Coronary artery (tissue), 2 donors: ENCODE measurements at places on chromosomes 12 and 14.

DNA sequence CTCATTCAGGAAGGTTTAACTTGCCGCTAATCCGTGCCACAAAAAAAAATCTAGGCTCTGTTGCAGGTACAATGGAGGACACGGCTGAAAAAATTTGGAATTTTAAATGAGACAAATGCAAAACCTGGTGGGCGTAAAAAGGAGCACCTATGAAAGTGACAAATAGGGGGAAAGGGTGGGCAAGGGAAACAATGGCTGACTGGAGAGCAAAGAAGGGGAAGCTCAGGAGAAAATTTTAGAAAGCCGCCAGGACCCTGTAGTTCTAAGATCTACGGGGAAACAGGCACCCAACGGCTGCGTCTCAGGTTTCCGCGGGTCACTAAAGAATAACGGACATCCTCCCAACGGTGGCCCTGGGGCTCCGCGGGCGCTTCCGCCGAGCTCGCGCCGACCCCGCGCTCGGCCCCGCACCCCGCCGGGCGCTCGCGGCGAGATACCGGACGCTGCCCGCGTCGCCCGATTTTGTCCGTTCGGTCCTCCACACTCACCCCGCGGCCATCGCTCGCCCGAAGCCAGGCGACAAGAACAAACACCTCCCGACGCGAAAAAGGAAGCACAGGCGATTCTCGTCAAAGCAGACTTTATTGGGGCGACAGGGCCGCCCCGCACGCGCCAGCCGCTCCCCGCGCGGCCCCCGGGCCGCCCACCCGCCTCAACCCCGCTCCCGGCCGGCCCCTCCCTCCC is 1.1 kb upstream of the YY1 start:
- DNase-seq, result no peak

DNA sequence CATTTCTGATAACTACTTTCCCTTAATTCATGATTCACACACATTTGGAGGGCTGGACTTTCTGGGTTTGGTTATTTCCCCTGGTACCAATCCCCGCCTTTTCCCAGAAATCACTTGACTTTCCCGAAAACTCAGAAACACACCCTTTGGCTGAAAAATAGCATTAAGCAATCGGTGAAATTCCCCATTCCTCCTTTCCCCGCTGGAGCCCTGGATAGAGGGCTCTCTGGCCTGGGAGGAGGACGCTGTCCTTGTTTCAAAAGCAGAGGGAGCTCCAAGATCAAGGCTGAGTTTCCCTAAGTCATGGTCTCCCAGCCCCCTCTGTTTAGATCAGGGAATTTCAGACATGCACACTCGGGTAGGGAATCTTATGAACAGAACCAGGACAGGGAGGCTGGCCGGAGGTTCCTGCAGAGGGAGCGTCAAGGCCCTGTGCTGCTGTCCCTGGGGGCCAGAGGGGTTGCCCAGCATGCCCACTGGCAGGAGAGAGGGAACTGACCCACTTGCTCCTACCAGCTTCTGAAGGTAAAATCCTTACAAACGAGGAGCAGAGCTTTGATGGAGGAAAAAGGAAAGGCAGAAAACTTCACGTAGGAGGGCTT is at the start of gene C1S:
C1S (plus strand) TSS at position 366 of the 602 bp plus-strand sequence. CDS start 1,195 bp downstream, outside the sequence.
- DNase-seq, result peak; percentile 94

DNA sequence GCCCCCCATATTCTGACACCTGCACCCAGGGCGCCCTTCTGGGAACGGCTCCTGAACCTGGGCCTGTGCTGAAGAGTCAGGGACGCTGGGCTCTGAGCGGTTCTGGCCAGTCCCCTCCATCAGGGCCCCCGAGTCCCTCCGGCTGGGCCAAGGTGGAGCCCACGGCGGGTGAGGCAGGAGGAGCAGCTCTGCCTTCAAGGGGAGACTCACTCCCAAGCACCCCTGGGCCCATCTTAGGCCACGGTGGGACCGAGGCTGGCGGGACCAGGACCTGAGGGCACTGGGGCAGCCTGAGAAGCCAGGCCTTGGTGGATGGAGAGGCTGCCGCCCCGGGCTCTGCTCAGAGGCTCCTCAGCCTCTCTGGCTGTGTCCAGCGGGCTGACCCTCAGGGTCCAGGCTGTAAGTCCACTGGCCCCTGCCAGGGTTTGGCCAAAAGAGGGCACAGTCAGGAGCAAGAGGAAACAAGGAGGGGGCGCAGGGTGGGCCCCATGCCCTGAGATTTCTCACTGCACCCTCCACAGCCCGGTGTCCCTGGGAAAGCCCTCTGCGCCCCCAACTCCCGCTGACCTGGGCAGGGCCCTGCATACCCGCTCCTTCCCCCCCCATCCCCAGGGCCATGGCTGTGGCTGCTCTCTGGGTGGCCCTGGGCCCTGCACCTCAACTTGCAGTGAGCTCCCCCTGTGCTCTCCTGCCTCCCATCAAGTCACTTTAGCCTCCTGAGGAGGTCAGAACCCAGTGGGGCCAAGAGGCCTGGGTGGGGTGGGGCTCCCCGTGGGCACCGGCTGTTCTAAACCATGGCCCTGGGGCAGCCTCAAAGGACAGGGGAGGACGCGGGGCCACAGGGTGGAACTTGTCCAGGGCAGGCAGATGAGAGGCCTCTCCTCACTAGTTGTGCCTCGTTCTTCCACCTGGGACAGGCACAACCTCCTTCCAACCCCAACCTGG is 266.4 kb upstream of the SFSWAP start:
- DNase-seq, result no peak

- no peak for DNase-seq
Observed at GRCh38 chr14:63673886-63674497, 32.3 kb upstream of the WDR89 start.

GRCh38 chr12:76029982-76030340 is 1.6 kb downstream of the PHLDA1 start:
- DNase-seq, result no peak

- DNase-seq, result no peak
Observed at GRCh38 chr12:19518209-19518608, 78.9 kb downstream of the AEBP2 start.

DNA sequence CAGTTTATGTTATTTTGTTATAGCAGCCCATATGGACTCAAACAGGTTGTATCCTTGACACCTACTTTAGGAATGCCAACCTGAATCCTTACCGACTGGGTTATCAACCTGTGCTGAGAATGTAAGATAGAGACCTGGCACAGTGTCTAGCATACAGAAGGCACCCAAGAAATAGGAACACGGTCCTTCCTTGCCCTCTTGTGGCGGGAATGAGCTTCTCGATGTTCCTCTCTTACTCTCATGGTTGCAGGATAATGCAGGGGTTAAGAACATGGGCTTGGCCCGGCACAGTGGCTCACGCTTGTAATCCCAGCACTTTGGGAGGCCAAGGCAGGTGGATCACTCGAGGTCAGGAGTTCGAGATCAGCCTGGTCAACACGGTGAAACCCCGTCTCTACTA is 6.5 kb downstream of the C12orf43 start:
- DNase-seq, result no peak

DNA sequence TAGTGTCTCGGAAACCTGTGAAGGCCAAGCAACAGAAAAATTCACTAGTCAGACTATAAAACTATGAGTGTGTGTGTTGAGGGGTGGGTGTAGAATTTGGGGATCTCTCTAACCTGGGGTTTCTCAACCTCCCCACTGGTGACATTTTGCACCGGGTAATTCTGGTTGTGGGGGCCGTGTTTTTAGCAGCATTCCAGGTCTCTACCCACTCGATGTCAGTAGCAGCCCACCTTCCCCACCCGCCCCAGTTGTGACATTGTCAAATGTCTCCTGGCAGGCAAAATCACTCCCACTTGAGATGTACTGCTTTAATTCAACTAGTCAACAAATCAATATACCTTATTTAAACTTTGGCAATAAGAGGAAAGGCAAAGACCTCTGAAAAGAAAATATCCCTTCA is 4.1 kb downstream of the GCN1 start:
- no peak for DNase-seq

DNA sequence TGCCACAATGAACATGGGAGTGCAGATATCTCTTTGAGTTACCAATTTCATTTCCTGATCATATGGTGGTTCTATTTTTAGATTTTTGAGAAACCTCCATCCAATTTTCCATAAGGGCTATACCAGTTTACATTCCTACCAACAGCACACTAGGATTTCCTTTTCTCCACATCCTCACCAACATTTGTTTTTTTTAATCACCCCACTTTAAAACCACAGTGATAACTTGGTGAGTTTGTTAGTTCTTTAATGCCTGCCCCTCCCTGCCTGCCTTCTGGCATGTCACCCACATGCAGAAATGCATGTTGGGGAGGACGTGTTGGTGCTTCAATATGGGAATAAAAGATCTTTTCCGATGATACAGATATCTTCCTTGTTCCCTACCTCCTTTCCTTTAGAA is 167.9 kb downstream of the CAND1 start:
- DNase-seq, result no peak

DNA sequence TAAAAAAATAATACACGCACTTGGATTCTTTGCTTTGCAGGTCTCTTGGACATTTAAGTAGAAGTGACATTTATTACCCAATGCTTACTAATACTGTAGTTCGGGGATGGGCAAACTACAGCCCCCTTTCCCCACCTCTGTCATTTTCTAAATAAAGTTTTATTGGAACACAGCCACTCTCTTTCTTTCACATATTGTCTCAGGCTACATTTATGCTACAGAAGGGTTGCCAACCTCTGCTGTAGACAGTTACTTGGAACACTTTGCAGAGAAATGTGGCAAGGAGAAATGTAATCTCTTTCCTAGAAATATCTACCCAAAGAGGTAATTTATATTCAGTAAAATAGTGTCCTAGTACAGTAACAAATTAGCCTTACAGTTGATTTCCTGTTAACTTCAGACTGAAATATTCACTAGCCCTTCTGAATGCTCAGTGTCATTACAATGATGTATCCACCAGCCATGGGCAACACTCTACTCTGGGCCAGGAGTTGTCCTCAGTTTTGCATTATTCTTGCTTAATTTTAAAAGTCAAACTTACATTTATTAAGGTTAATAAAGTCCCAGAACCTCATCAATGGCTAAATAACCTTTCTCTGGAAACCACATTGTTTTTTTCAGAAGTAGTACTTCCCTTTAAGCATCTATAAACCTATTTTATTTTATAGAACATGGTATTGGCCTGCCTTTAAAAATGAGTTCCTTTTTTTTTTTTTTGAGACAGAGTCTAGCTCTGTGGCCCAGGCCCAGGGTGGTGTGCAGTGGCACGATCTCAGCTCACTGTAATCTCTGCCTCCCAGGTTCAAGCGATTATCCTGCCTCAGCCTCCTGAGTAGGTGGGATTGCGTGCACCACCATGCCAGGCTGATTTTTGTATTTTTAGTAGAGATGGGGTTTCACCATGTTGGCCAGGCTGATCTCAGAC is 269.6 kb upstream of the AMIGO2 start:
- DNase-seq, result no peak

- no peak for DNase-seq
Observed at GRCh38 chr12:47813511-47814196, 6.0 kb downstream of the HDAC7 start.

- no peak for DNase-seq
Observed at GRCh38 chr14:59294662-59294992, 106.2 kb downstream of the DAAM1 start.

GRCh38 chr14:86779416-86779815 is 1213.6 kb downstream of the GALC start:
- DNase-seq, result no peak

- no peak for DNase-seq
Observed at GRCh38 chr12:27970401-27971120, 2.0 kb downstream of the PTHLH start.

DNA sequence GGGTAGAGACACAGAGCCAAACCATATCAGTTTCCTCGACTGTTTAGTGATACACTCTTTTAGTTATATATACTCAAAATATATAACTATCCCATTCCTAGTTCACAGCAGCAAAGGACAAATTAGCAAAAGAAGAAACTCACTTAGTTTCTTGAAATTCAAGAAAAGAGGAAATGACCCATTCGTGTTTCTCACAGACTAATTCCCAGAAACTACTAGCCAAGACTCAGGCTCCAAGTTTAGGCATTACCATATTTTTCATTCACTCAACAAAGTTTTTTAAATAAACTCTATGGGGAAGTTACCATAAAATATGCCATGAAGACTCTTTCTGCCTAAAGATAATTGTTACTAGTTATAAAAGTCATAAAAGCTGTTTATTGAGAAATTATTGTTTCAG is 152.3 kb upstream of the DAAM1 start:
- DNase-seq, result no peak

DNA sequence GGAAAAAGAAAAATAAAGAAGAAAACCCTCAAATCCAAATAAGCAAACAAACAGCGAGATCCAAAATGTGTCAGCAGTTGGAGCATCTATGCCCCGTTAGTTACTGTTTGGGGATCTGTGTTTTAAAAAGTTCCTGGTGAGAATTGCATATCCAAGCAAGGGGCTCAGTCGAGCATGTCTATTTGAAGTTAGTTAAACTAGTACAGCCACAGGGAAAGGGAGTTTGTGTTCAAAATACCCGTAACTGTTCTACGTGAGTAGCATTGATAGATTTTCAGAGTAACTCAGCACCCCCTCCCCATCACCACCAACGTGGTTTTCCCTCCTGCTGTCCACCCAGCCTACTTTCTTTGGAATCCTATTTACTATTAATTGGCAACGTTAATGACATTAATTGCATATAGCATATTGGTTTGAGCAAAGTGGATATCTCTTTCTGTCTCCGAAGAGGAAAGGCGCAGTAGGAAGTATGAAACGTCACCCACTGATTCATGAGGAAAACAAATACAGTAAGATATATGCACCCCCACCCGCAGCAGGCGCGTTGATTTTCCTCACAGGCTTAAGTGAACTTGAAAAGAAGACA is 1.5 kb downstream of the NPAS3 start:
- no peak for DNase-seq

GRCh38 chr12:8746046-8746445 is 48.3 kb downstream of the RIMKLB start:
- DNase-seq, result no peak

DNA sequence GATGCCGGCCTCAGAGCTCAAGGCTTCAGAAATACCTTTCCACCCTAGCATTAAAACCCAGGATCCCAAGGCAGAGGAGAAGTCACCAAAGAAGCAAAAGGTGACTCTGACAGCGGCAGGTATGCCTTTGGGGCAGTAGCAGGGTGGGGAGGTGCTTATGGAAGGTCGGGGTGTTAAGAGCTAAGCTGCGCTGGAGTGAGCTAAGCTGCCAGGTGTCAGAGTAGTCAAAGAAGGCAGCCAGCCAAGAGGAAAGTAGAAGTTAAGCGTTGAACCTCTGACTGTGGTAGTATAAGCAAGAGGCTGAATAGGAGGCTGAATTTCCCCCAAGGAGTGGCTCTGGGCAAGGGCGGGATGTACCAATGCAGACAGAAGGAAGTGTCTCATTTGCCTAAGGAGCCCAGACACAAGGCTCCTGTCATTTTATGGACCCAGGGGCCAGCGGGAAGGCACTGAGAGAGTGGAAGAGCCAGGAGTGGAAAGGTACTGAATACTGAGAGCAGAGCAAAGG is 29.2 kb downstream of the DYRK4 start:
- no peak for DNase-seq

DNA sequence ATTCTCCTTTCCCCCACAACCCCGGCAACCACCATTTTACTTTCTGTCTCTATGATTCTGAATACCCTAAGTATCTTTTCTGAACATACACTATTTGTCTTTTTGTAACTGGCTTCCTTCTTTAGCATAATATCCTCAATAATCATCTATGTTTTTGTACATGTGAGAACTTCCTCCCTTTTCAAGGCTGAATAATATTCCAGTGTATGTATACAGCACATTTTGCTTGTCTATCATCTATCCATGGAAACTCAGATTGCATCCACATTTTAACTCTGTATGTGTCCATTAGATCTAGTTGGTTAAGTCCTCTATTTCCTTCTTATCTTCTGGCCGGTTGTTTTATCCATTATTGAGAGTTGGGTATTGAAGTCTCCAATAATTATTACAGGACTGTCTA is 64.1 kb upstream of the TTC7B start:
- DNase-seq, result no peak

GRCh38 chr14:24135834-24136683 is at the start of gene PSME1:
TSS of gene PSME1 (plus strand) at chr14:24136194. CDS start at chr14:24136263, 69 bp downstream.
- DNase-seq, result peak; percentile 94
